ENCODE measurements at places on chromosomes 6 and 20.
A peak's percentile ranks its signal among the peaks of the same experiment; 100 is the strongest.

DNA sequence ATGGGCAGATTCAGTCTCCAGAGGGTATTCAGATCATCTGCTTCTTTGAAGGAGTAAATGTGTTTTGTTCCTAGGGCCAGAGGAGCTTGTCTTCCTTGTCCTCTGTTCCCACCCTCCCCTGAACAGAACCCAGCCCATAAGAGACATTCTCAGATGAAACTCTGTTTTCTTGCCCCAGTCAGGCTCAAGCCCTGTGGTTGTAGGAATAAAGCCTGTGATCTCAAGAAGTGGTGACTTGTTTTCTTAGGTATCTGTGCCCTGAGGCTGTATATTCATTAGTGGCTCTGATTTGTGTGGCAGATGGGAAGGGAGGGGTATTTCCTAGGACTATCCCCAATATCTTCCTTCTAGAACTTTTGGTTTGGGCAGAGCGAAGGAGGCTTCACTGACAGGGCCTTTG, 27.9 kb downstream of the GSS start:
- DNase-seq, result no peak

- DNase-seq, result no peak
These were observed 12.2 kb downstream of the HLA-DRB5 start for GRCh38 chr6:32517654-32518445.

DNA sequence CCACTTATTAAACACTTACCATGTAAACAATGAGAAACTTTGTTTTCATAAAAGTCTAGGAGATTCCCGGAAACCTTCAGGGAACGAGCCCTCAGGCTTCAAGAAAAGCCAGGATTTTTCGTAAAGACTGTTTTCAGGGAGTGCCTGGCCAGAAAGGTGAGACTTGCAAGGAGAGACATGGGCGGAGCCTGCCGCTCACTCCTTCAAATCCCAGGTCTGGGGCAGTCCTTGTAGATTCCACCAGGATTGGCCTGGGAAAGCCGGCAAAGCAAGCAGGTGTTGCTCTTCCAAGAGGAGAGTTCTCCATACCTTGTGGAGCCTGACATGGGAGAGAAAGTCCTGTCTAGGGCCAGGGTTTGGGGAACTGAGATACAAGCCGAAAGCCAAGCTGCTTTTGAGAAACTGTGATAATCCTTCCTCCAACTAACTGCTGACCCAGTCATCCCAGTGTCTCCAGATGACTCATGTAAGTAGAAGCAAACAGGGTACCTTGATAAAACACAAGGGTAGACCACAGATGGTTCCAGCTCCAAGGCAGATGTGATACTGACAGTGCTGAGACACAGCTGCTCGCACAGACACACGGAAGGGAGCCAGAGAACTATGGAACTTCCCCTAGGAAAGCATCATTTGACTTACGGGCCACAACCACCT, 69.4 kb upstream of the NAA20 start:
- peak; percentile 66 for DNase-seq

- no peak for DNase-seq
These were observed 34.6 kb upstream of the EPHA7 start for GRCh38 chr6:93453956-93454355.

DNA sequence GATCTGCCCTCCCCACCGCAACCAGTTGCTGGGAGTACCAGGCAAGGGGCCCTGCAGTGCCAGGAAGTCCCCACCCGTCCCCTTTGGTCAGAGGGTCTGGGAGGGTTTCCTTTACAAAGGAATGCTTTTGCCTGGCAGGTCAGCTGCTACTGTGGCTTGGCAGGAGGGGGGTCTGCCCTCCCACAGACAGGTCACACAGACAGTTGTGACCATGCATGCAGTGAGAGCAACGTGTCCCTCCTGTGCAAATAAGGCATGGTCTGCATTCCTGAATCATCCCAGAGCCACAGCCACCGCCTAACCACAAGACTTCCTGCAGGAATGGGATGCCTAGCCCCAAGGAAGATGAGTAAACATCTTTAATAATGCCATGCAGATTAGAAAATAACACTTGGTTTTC, 439 bp upstream of the F13A1 start:
- DNase-seq, result no peak

GRCh38 chr20:44532981-44533331, 11.1 kb upstream of the SERINC3 start:
- peak; percentile 59 for DNase-seq

DNA sequence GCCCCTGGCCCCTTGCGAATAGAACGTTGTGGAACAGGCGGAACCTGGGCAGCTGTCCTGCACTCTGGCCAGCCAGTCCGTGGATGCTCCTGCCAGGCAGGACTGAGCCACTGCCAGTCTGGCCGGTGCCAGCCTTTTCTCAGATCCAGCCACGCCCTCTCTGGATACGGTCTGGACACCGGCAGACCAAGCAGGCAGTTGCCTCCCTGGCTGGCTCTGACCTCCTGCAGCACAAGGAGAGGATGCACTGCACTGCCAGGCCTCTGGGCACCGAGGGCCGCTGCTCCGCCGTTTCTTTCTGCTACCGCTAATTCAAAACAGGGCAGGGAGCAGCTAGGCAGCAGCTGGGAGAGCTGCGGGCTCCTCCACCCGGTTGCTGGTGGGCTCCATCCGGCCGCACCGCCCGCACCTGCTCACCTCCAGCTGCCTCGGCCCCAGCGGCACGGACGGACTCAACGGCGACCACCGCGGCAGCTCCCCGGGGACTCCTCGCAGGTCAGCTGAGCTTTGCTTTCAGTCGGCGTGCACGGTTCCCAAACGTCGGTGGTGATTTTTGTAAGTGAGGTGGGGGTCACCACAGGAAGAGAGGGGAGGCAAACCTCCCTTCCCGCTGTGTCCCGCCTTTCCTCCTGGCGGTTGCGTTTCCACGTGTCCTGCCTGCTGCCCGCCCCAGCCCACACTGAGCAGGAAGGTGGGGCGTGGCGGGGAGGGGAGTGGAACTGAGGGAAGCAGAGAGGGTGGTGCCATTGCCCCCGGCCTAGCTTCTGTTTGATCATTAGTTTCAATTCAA, 30.3 kb upstream of the AFDN start:
- no peak for DNase-seq

DNA sequence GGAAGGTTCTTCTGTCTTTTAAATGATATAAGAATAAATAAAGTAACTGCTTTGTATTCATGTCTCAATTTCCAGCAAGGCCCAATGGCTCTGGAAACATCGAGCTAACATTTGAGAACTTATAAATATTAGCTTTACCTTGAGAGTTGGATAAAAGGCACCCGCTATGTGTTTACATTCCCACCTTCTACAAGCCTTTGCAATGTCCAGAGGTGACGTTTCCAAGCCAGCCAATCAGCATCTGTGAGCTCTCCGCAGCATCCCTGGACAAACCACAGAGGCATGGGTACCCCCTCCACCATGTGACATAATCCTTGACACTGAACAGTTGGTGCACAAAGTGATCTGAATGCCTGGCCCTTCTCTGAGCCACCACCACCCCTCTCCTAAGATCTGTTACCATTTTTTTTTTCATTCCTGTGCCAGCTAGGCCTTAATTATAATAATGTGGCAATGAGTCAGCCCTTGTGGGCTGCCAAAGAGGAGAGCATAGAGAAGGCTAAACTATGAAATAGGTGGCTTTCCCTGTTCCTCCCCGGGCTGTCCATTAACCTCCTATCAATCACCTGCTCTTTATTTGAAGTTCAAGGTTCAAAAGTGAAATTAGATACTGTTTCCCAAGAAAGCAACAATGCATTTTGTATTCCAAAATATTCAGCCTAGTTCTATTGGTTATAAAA, 4.1 kb downstream of the CBLN4 start:
- no peak for DNase-seq

GRCh38 chr6:82970839-82971238, 94.8 kb downstream of the UBE3D start:
- DNase-seq, result no peak

- DNase-seq, result peak; percentile 7
These were observed 36.1 kb upstream of the FBXO30 start for GRCh38 chr6:145850671-145851070.

DNA sequence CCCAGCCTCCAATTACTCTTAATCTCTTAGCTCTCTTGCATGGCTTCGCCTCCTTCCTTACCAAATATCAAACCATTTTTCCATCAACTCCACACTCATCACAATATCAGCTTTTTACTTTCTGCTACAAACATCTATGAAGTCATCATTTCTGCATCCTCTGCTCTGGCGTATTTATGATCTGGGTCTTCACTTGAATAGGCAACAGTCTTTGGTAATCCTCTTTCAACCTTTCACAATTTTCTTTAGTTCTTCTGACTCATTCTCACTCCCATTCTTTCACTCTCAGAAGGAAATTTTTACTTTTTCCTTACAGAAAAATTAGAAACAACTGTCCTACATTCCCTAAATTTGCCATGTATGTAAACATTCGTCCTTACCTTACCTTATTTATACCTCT, 522.4 kb downstream of the HDGFL1 start:
- DNase-seq, result peak; percentile 73

DNA sequence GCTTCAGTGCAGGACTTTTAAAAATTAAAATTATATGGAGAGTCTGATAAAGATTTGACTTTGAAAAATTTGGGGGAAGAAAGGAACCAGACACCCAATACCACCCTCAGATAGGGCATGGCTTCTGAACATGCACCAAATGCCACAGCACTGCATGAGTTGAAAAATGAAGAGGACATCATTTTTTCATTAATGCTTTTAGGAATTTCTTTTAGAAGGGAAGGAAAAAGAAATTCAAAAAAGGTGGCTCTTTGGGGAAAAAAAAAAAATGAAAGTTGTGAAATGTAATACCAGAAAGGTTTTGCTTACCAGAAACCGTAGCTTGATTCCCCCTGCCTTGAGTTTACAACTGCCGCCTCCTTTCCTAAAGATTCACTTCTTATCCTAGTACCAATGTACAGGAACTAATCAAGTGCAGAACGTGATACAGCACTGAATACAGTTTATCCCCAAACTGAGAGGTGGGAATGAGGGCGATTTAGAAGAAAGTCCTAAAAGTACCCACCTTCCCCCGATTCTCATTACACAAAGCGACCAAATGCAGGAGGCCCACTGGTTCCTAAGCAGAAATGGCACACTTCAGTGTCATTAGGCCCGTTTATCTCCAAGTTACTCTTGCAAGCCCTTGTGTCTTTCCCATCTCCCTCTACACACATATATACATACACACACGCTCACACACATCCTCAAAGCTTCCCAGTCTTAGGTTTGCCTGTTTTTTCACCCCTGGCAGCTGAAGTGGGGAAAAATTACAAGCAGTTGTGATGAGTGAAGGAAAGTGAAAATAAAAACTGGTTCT, 2.8 kb downstream of the PPP1R10 start:
- DNase-seq, result no peak

GRCh38 chr20:44979090-44979621, 12.8 kb downstream of the STK4 start:
- DNase-seq, result no peak

DNA sequence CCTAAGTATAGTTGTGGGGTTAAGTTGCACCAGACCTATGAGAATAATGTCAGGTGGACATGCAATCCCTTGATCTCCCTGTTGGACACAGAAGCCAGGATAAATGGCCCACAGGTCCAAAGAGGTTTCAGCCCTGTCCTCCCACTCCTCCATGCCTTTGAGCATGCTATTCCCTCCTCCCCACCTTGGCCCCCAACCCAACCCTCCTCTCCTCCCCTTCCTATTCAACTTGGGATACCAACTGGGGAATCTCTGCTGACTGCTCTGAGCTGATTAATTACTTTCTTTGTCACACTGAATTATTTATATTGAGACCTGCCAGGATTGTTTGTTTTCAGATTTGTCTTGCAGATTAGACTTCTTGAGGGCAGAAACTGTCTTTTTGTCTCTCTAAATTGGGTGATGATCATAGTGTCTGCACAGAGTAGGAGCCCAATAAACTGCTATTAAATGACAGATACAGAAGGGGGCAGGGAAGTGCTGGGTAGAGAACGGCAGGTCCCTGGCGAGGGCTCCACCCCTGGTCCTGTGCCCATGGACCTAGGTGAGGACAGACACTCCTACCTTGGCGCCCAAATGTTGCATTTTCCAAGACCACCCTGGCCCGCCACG, 120.9 kb downstream of the UNC5CL start:
- no peak for DNase-seq

DNA sequence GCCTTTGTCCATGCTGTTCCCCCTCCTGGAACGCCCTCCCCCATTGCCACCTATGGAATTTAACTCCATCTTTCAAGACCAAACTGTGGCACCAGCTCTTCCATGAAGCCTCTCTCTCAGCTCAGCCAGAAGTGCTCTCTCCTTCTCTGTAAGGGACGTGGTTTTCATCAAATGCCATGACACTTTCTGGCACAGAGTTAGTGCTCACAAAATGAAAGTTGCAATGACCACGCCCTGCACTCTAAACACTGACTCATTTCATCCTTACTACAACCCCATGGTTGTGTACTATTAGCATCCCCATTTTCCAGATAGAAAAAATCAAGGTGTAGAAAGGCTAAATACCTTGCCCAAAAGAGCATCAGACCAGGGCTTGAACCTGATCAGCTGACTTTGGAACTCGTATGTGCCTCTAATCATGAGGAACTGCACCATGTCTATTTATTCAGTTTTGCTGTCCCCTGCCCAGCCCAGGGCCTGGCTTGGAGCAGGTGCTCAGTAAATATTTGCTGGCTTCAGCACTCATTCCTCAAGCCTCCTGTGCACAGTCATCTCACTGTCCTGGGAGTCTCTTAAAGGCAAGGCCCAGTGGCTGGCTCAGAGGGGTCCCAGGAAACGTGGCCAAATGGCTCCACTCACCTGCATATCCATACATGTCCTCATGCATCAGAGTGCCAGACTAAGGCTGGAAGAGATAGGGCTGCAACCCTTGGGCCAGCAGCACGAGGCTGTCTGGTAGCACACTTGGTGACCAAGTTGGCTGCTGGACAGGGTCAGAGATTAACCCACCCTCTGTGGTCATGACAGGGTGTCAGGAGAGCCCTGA, 77.9 kb downstream of the MRPL14 start:
- DNase-seq, result peak; percentile 89

GRCh38 chr20:38748861-38749149, 545 bp downstream of the ACTR5 start:
- DNase-seq, result no peak

GRCh38 chr20:55778796-55779195, 226.5 kb downstream of the CBLN4 start:
- no peak for DNase-seq

- no peak for DNase-seq
These were observed 13.6 kb downstream of the BRPF3 start for GRCh38 chr6:36210182-36210581.

GRCh38 chr6:128696691-128697689, 176.6 kb upstream of the PTPRK start:
- peak; percentile 72 for DNase-seq

DNA sequence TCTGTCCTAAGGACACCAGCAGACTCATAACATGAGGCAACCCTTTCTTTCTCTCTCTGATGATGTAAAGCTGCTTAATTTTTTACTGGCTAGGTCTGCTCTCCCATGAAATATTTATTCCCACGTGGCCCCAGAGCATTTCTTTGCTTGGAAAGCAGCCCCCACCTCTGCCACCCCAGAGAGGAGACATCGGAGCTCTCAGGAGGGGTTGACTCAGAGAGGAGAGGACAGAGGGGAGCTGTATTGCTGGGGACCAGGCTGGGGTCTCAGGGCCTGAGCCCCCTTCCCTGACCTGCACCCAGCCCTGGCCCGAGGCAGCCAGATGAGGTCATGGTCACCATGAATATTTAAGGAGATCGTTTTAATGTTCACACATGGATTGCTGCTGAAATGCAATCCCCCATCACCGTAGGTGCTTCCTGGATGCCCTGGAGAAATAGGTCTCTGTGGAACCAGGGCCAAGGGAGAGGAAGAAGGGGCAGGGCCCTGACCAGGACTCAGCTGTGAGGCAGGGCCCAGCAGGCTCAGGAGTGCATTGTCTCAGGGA, 117.5 kb downstream of the DLL1 start:
- no peak for DNase-seq
